ENCODE measurements at places on chromosomes 7 and 10. TPM values are rescaled to one million over a fixed set of nuclear protein-coding genes. Genes with fewer than 3 reads are reported as not detected.

Gene COBL
- total RNA-seq, result not detected

Gene TAS2R5
- total RNA-seq, result 1.0 TPM

Gene JCAD
- total RNA-seq, result 0.19 TPM

Gene SGCE
- 0.38 TPM for total RNA-seq

Gene CALCR
- not detected for total RNA-seq

Gene VAX1
- total RNA-seq, result not detected

- H3K27ac ChIP-seq, result no peak overlapping the region
- peaks cover 60% of the 10 kb centered on the region for H3K36me3 ChIP-seq
- no peak for DNase-seq
- no peaks in the 10 kb centered on the region for H3K27me3 ChIP-seq
- no peak overlapping the region for H3K4me3 ChIP-seq
- H3K4me1 ChIP-seq, result peaks cover 8% of the 10 kb centered on the region
These were observed 9.2 kb downstream of the CPSF4 start for GRCh38 chr7:99447943-99448342.

GRCh38 chr10:29728541-29729049, 93.8 kb upstream of the SVIL start:
- DNase-seq, result no peak
- no peak overlapping the region for H3K27ac ChIP-seq
- peaks cover 3% of the 10 kb centered on the region for H3K27me3 ChIP-seq
- peaks cover 7% of the 10 kb centered on the region for H3K36me3 ChIP-seq
- H3K4me3 ChIP-seq, result no peak overlapping the region
- peaks cover 9% of the 10 kb centered on the region for H3K4me1 ChIP-seq

GRCh38 chr10:117460846-117461765, 81.4 kb upstream of the EMX2 start:
- no peak for DNase-seq
- no peaks in the 10 kb centered on the region for H3K36me3 ChIP-seq
- H3K27ac ChIP-seq, result no peak overlapping the region
- no peaks in the 10 kb centered on the region for H3K4me1 ChIP-seq
- H3K4me3 ChIP-seq, result no peak overlapping the region

DNA sequence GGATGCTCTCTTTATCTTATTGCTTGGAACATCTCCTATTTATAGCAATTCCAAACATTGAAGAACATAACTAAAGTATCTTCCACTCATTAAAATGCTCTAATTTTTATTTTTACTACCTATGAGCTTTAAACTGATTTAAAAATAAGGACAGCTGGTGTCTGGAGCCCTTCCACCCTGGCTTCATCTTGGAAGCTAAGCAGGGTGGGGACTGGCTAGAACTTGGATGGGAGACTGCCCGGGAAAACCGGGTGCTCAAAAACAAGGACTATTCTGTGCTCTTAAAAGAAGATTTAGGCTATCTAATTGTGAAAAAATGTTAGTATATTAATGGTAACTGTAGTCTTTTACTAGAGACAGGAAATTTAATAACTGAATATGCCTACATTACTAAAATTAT, 69.2 kb downstream of the ARMC3 start:
- DNase-seq, result no peak
- no peak overlapping the region for H3K4me3 ChIP-seq
- no peaks in the 10 kb centered on the region for H3K36me3 ChIP-seq
- H3K4me1 ChIP-seq, result peaks cover 1% of the 10 kb centered on the region

GRCh38 chr10:78410046-78410965, 376.6 kb downstream of the RPS24 start:
- H3K4me3 ChIP-seq, result no peak overlapping the region
- peaks cover 4% of the 10 kb centered on the region for H3K4me1 ChIP-seq
- no peak for DNase-seq
- H3K27ac ChIP-seq, result no peak overlapping the region

- no peaks in the 10 kb centered on the region for H3K4me1 ChIP-seq
- no peak overlapping the region for H3K27ac ChIP-seq
- no peak for DNase-seq
These were observed 148.9 kb downstream of the PARD3 start for GRCh38 chr10:34666008-34666704.

DNA sequence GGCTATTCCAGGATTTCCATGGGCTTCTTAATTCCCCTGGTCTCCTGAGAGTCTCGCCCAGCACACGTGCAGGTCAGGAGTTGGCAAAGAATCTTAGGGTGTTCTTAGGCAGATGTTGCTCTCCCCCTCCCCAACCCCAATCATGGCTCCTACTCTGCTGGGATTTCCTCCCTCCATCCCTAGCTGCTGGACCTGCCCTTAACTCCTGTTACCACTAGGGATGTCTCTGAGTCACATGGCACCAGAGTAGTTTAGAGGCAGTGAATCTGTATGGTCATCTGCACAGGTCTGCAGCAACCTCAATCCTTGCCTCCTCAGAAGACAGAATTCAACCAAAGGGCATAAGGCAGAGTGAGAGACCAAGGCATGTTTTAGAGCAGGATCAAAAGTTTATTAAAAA, 51.8 kb upstream of the CHST3 start:
- H3K4me1 ChIP-seq, result no peaks in the 10 kb centered on the region
- no peak overlapping the region for H3K27ac ChIP-seq
- H3K4me3 ChIP-seq, result no peak overlapping the region
- H3K36me3 ChIP-seq, result no peaks in the 10 kb centered on the region
- DNase-seq, result no peak

GRCh38 chr7:124723012-124723411, 42.6 kb downstream of the GPR37 start:
- no peak overlapping the region for H3K27ac ChIP-seq
- DNase-seq, result no peak
- H3K36me3 ChIP-seq, result no peaks in the 10 kb centered on the region

GRCh38 chr10:23096802-23097549, 1.6 kb downstream of the MSRB2 start:
- DNase-seq, result peak; percentile 62
- H3K27me3 ChIP-seq, result peaks cover 14% of the 10 kb centered on the region
- H3K4me1 ChIP-seq, result peaks cover 49% of the 10 kb centered on the region
- peak overlapping the region; percentile 93 for H3K27ac ChIP-seq

GRCh38 chr7:137755427-137755826, 91.3 kb downstream of the DGKI start:
- no peak overlapping the region for H3K27ac ChIP-seq
- no peaks in the 10 kb centered on the region for H3K4me1 ChIP-seq
- H3K27me3 ChIP-seq, result no peaks in the 10 kb centered on the region
- no peak for DNase-seq
- no peaks in the 10 kb centered on the region for H3K36me3 ChIP-seq
- H3K4me3 ChIP-seq, result no peak overlapping the region

GRCh38 chr10:70266701-70267100, 17.1 kb downstream of the NPFFR1 start:
- no peak overlapping the region for H3K27ac ChIP-seq
- DNase-seq, result no peak
- H3K4me3 ChIP-seq, result no peak overlapping the region
- no peaks in the 10 kb centered on the region for H3K36me3 ChIP-seq

DNA sequence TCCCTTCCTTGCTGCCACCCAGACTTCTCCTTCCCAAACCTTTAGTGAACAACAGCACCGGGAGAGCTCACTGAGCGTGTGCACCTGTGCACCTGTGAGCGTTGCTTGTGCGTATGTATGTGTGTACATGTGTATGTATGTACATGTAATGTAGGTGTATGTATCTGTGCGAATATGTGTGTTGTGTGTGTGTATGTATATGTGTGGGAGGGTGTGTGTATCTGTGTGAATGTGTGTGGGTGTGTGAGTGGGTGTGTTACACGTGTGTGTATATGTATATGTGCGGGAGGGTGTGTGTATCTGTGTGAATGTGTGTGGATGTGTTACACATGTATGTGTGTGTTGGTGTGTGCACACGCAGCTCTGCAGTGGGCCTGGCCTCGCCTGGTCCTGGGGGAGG, 44.5 kb upstream of the DNAJB6 start:
- no peaks in the 10 kb centered on the region for H3K36me3 ChIP-seq
- H3K27ac ChIP-seq, result no peak overlapping the region
- DNase-seq, result no peak
- H3K27me3 ChIP-seq, result no peaks in the 10 kb centered on the region

- no peaks in the 10 kb centered on the region for H3K27me3 ChIP-seq
- peaks cover 53% of the 10 kb centered on the region for H3K4me1 ChIP-seq
- DNase-seq, result no peak
- no peak overlapping the region for H3K4me3 ChIP-seq
These were observed 33.6 kb downstream of the WASL start for GRCh38 chr7:123715198-123715597.

- H3K27me3 ChIP-seq, result no peaks in the 10 kb centered on the region
- H3K36me3 ChIP-seq, result peaks cover 21% of the 10 kb centered on the region
- no peak for DNase-seq
- no peak overlapping the region for H3K27ac ChIP-seq
- no peak overlapping the region for H3K4me3 ChIP-seq
These were observed 1.3 kb downstream of the PGAM2 start for GRCh38 chr7:44063894-44064651.

DNA sequence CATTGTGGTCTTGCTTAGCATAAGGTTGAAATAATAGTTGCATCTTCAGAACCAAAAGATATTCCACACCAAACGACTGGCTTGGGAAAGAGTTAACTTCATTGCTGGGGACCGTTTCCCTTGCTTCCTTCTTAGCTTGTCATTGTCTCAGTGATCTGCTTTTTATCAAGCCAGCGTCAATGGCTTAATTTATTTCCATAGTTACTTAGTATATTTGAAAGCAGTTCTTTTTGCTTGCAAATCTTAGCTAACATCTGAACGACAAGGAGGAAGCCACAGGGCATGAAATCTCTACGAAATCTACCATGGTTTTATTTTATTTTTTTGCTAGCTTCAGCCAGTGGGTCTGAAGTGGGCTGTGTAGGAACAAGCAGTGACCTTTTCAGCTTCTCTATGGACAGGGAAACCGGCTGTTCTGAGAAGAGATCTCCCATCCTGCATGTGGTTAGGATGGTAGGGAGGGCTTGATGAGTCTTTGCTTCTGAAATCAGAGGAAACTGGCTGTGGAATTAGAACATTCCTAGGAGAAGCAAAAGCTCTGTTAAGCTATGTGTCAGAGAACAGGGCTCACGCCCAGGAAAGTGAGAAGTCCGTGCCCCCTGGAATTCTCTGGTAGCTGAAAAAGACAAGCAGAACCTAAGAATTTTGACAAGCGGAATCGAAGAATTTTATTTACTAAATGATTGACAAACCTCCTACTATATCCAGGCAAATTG, 8.0 kb downstream of the SLC18A2 start:
- no peak for DNase-seq
- H3K4me3 ChIP-seq, result no peak overlapping the region
- no peaks in the 10 kb centered on the region for H3K4me1 ChIP-seq
- H3K27me3 ChIP-seq, result peaks cover 31% of the 10 kb centered on the region
- H3K36me3 ChIP-seq, result no peaks in the 10 kb centered on the region

DNA sequence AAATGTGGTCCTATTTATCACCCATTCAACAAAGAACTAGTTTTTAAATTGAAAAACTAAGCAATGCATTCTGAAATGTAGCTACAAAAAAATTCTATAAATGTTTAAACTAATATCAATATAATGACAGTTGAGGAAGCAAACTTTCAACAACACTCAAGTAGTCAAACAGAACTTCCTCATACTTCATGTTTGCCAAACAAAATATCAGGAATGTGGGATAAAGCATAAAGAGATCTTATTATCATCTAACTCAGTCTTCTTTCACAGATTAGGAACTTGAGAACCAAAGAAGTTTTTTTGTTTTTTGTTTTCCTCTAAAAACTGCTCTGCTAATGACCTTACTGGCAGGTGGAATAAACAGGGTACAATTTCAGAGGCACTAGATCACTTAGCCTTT, 116.2 kb downstream of the JAZF1 start:
- peaks cover 2% of the 10 kb centered on the region for H3K4me1 ChIP-seq
- no peak overlapping the region for H3K27ac ChIP-seq
- peaks cover 15% of the 10 kb centered on the region for H3K27me3 ChIP-seq
- H3K4me3 ChIP-seq, result no peak overlapping the region
- H3K36me3 ChIP-seq, result no peaks in the 10 kb centered on the region

DNA sequence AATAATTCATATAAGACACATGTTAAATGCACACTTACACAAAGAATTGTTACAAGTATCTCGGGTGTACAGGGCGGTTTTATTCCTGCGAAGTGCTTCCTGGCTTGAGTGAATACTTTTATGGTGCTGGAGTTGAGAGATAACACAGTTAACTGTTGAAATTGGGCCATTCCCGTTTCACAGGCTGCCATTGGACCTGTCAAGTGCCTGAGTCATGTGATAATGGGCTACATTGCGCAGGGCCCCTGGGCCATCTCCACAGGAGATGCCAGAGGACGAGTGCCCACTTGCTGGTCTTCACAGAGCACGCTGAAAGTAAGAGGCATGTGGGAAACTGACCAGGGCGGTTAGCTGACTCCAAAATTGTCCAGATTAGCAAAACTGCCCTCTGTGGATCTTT, 4.8 kb downstream of the FBH1 start:
- H3K27me3 ChIP-seq, result no peaks in the 10 kb centered on the region
- peaks cover 56% of the 10 kb centered on the region for H3K36me3 ChIP-seq
- H3K4me3 ChIP-seq, result no peak overlapping the region
- peak overlapping the region; percentile 10 for H3K27ac ChIP-seq

Data from activated CD4-positive, alpha-beta T cell treated with anti-CD3 and anti-CD28 coated beads, Interleukin-2, amount 10 ng/mL, durations not matched to agents 24 days and 14 days (primary cell).